Small intestine (tissue), 16 donors: ENCODE measurements at places on chromosomes 13 and 19.

DNA sequence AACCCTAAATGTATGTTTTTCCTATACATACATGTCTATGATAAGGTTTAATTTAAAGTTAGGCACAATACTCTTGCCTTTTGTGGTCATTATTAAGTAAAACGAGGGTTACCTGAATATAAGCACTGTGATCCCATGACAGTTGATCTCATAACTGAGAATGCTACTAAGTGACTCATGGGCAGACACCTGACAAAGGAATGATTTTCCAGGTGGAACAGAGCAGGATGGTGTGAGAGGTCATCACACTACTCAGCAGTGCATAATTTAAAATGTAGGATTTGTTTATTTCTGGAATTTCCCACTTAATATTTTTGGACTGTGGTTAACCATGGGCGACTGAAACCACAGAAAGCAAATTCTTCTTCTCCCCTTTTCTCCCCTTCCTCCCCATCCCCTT is 178.9 kb downstream of the UGGT2 start:
- no peak for DNase-seq

- peak; percentile 91 for DNase-seq
These were observed 55.2 kb downstream of the ERCC5 start for GRCh38 chr13:102901056-102901455.

GRCh38 chr13:52387721-52388120 is 18.3 kb downstream of the THSD1 start:
- DNase-seq = no peak

DNA sequence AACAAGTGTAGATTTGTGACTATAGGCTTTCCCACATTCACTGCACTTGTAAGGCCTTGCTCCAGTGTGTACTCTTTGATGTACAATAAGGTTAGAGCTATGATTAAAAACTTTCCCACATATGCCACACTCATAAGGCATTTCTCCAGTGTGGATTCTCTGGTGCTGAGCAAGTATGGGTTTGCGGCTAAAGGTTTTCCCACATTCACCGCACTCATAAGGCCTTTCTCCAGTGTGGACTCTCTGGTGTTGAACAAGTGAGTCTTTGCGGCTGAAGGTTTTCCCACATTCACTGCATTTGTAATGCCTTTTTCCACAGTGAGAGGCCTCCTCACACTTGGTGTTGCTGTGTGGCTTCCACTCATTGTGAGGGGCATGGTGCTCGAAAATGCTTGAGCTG is 3.7 kb downstream of the ZNF772 start:
- DNase-seq = no peak

DNA sequence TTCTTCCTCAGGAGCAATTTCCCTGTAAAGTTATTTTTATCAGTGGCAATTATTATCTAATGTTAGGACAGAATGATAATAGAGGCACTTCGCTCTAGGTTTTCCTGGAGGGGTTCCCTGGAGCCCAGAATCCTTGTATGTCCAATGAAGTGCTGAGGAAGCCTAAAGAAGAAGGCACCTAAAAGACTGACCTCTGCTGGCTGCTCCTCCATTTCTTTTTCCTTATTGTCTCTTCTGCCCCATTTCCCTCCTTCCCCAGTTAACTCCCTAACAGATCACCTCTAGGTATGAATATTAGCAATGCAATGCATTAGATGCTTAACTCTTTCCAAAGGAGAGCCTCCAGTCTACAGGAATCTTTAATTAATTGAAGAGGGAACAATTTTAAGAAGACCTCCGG is 985.4 kb downstream of the DIAPH3 start:
- no peak for DNase-seq

DNA sequence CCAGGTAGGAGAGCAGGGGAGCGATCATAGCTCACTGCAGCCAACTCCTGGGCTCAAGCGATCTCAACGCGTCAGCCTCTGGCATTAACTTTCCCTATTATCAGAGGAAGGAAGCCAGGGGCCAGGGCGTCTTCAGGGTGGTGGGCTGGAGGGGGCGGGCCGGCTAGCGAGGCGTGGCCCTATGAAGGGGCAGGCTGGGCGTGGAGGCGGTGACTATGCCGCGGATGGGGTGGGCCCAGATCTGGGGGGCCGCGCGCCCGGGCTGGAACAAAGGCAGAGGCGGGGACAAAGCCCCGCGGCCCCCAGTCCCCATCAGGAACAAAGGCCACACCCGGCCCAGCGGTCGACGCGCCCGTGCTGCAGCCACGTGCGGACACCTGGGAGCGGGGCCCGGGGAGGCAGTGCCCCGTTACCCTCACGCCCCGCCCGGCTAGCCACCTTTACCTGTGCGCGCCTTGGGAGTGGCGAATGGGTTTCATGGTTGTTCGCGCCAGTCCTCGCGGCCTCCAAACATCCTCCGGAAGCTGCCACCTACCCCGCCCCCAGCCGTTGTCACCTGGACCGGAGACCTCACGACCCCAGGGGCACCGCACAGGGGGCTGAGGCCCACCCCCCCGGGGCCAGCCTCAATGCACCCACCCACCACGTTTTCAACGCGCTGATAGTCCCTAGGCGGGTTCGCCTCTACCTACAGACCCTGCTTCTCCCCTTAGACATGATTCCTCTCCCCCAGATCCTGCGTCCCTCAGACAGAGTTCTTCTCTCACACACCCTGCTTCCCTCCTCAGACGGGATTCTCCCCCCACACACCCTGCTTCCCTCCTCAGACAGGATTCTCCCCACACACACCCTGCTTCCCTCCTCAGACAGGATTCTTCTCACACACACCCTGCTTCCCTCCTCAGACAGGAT is 5.4 kb upstream of the TRIM28 start:
- DNase-seq = peak; percentile 40

DNA sequence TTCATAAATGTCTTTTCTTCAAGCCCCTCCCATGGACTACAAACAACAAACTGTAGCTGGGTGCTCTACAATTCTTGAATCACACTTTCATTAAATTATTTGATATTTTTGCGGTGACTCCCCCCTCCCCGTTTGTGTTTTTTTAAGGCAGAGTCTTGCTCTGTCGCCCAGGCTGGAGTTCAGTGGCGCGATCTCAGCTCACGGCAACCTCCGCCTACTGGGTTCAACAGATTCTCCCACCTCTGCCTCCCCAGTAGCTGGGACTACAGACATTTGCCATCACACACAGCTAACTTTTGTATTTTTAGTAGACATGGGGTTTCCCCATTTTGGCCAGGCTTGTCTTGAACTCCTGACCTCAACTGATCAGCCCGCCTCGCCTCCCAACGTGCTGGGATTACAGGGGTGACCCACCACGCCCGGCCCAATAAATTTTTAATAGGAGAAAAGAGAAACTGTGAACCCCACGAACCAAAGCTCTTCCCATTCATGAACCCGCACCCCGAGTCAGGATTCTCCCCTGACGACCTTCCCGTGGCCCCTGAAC is 703 bp downstream of the ZNF506 start:
- no peak for DNase-seq

GRCh38 chr19:12194827-12195731 is 32.2 kb downstream of the ZNF136 start:
- DNase-seq = peak; percentile 96
